Activated T-cell treated with anti-CD3 and anti-CD28 coated beads for 4 hours (primary cell): ENCODE measurements at places on chromosomes 13 and 19.

DNA sequence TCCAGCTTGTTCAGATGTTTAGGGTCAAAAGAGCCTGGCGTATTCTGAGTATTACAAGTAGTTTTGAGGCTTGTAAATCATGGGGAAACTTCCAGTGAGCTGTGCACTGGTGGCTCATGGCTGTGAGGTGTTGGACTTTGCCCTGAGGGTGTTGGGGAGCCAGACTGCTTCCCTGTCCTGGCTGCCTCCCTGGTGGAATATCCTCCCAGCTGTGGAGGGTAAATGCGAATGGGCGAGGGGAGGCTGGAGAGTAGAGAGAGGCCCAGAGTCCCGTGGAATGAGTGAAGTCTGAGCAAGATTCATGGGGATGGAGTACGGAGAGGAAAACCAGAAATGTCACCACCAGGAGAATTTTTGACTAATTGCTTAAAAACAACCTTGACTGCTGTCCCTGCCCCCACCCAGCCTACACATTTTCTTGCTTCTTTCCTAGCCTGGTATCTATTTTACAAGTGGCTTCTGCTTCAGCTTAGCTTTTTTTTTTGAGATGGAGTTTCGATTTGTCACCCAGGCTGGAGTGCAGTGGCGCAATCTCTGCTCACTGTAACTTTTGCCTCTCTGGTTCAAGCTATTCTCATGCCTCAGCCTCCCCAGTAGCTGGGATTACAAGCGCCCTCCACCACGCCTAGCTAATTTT lies 3.7 kb downstream of the SNRPA start:
- peak; percentile 33 for DNase-seq

- DNase-seq = no peak
Measured at GRCh38 chr13:51643882-51644281, 59.6 kb downstream of the WDFY2 start.

DNA sequence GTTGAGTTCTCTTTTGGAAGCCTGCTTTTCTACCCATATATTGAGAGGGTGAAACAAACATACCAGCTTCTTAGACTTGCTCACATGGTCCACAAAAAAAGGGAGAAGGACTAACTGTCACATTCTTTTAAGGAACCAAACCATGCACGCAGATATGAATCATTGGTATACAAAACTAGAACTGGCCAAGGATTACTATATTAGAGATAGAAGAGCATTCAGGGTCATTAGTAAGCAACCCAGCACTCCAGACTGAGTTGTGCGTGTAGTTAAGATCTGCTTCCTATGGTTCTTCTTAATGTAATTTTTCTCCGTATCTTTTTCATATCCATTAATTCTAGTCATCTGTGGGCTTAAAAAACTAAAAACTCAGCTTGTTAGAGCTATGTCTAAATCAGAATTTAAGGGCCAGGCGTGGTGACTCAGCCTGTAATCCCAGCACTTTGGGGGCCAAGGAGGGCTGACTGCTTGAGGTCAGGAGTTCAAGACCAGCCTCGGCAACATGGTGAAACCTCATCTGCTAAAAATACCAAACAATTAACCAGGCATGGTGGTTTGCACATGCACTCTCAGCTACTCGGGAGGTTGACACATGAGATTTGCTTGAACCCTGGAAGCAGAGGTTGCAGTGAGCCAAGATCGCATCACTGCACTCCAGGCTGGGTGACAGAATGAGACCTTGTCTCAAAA lies 19.6 kb downstream of the ALG5 start:
- no peak for DNase-seq

DNA sequence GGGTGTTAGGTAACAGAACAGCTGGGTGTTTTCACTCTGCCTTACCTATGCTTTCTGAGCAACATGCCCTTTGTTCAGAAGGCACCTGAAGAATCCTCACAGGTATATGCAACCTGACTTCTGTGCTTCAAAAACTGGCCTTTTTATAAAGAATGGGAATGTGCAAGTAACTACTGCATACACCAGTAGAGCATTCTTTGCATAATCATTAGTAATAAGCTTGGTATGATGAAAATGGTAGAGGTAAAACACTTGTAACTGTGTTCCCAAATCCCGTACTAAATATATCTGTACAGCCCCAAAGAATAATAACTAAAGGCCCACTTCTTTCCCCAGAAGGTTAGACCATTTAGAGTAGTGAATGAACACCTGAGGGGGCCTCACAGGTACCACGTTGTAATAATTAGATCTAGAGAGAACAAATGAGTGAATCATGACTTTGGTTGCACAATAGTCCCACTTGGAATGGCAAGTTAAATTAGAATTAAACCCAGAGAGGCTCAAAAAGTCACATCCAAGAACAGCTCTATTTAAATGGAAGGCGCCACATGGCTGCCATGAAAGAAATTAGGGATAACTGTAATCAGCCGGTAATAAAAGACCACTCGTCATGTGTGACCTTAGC lies 413.9 kb downstream of the KLF12 start:
- no peak for DNase-seq

- DNase-seq = peak; percentile 34
Measured at GRCh38 chr13:99307648-99308339, 595 bp upstream of the GPR183 start.

DNA sequence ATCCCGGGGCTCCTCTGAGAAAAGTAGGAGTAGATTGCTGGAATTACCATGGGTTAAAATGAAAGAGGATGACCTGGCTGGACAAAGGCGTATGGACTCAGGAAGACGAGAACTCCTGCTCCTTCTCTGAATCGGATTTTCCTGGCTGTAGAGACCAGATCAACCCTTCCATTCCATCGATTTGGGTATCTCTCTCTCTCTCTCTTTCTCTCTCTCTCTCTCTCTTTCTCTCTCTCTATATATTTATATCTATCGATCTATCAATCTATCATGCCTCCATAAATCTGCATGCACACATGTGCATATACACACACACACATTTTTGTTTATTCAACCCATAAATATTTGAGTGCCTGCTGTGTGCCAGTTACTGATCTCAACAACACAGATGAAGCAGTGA lies 234.9 kb downstream of the LMO7 start:
- DNase-seq = no peak

DNA sequence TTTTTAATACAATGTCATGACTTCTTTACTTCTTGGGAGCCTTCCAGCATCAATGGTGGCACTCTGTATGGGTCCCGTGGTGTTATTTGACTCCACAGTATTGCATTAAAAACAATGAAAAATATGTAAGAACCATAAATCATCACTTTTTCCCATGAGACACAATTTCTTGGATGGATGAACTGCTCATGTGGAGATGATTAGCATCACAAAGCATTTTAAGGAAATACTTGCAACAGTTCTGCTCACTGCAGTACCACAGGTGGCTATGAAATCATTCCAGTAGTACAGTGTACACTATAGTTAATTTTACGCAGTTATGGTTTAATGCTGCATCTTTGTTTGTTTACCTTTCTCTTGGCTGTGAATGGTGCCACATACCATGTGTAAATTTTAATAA lies 37.2 kb upstream of the C1QTNF9B start:
- DNase-seq = no peak

DNA sequence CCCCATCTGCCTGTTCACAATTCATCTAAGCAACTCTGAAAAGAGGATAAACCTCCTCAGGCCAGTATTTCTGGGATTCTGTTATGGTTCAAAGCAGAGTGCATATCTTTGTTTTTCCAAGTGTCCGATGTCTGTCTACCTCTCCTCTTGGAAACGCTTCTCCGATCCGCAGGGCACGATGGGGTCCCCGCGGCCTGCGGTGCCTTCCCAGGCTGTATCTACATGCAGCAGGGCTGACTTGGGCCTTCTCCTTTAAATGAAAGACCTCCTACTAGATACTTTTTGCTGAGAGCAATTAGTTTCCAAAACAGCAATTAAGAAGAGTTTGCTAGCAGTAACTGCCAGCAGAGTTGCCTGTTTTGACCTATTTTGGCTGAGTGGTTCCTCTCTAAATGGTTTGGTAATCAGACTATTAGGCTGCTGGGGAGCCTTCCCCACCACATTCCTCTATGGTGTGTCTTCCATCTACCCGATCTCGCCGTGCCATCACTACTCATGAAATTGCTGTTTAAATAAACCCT lies 23.5 kb downstream of the COL4A2 start:
- no peak for DNase-seq

GRCh38 chr19:5801796-5802619 lies 2.9 kb upstream of the NRTN start:
- no peak for DNase-seq

DNA sequence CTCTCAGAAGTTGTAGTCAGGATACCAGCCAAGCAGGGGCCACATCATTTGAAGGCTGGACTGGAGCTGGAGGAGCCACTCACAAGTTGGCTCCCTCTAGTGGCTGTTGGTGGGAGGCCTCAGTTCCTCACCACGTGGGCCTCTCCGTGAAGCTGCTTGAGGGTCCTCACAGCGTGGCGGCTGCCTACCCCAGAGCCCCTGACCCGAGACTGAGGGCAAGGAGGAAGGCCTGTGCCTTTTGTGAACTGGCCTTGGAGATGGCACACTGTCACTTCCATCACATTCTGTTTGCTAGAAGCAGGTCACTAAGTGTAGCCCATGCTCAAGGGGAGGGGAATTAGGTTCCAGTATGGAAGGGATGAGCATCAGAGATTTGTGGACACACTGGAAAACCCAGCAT lies 14.6 kb downstream of the GNA11 start:
- peak; percentile 66 for DNase-seq

DNA sequence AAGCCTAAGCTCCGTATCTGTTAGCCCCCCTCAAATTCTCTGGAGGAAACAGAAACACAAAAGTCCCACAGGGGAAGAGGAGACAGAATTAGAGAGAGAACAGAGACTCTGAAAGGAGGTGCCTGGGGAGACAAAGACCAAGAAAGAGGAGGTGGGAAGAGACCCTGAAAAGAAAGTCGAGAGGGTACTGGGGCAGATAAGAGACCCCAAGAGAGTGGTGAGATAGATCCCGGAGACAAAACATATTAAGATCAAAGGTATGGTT lies 915 bp upstream of the GRWD1 start:
- no peak for DNase-seq

GRCh38 chr19:10290876-10291553 lies 1.3 kb downstream of the ICAM5 start:
- peak; percentile 54 for DNase-seq

DNA sequence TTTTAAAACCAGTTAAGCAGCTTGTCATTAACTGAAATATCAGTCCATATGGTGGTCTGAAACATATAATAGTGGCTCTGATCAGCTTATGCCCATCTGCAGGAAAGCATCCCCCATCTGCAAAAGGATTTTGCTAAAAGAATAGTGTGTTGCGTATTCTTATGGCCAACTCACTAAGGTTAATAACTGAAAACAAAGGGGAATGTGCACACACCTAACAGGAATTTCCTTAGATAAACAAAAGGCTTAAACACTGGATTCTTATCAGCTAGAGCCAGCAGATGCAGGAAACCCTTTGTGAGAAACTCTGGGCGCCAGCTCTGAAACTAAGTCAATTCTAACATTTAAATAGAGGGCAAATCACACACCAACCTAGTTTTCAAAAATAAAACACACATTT lies 22.1 kb downstream of the VPS36 start:
- no peak for DNase-seq

GRCh38 chr13:73722120-73722519 lies 412.1 kb downstream of the KLF12 start:
- DNase-seq = no peak

- DNase-seq = no peak
Measured at GRCh38 chr13:95480791-95481780, 71.4 kb upstream of the CLDN10 start.

DNA sequence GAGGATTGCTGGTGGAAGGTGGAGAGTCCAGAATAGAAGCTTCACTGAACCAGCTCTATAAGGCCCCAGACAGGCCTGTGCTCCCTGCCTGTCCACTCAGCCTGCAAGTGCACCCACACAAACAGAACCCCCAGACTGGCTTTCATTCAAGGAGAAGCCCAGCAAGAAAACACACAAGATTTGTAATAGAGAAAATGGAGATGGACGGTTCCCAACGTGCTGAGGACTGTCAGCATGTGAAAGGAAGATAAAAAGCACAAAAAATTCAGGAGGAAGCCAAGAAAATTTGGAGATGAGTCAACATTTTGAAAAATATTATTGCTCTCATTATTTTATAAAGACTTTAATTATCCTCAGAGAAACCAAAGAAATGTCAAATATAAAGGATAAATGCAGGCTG lies 218.2 kb upstream of the SLC10A2 start:
- no peak for DNase-seq

DNA sequence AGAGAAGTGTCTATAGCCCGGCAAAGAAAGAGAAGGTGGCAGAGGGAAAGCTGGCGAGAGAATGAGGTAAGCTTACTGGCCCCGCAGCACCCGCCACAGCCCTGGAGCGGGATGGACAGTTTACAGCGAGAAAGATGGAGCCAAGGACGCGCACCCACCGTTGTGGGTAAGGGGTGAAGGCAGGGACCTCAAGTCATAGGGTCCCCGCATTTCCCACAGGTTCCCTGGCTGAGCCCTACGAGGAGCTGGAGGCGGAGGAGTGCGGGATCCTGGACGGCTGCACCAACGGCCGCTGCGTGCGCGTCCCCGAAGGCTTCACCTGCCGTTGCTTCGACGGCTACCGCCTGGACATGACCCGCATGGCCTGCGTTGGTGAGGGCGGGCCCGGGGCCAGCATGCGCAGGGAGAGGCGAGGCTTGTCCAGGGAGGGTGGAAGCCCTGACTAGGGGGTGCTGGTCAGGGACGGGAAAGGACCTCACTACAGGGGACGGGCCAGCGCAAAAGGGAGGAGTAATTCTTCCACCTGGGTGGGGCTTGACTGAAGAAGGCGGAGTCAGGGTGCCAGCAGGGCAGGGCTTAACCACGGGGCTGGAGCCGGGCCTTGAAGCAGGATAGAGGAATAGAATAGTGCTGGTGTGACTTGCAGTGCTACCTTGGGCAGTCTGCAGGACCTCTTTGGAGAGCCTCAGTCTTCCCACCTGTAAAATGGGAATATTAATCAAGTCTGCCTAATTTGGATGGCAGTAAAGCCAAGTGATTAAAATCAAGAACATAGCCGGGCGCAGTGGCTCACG lies 26.5 kb downstream of the LTBP4 start:
- DNase-seq = no peak
